ENCODE measurements at places on chromosomes 4 and X.

DNA sequence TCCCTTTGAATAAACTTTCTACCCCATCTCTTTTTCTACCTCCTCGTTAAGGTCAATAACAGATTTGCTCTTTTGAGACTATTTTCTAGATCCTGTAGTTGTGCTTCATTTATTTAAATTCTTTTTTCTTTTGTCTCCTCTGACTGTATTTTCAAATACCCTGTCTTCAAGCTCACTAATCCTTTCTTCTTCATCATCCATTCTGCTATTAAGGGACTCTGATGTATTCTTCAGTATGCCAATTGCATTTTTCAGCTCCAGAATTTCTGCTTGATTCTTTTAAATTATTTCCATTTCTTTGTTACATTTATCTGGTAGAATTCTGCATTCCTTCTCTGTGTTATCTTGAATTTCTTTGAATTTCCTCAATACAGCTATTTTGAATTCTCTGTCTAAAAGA is 36.0 kb upstream of the ARMCX4 start:
- no peaks in the 10 kb centered on the region for H3K4me1 ChIP-seq
- no peak for DNase-seq
- H3K4me3 ChIP-seq, result no peak overlapping the region
- no peaks in the 10 kb centered on the region for H3K36me3 ChIP-seq

GRCh38 chr4:128686032-128686465 is 123.5 kb upstream of the JADE1 start:
- H3K36me3 ChIP-seq, result no peaks in the 10 kb centered on the region
- no peaks in the 10 kb centered on the region for H3K4me1 ChIP-seq
- no peak overlapping the region for H3K4me3 ChIP-seq
- no peaks in the 10 kb centered on the region for H3K27me3 ChIP-seq

DNA sequence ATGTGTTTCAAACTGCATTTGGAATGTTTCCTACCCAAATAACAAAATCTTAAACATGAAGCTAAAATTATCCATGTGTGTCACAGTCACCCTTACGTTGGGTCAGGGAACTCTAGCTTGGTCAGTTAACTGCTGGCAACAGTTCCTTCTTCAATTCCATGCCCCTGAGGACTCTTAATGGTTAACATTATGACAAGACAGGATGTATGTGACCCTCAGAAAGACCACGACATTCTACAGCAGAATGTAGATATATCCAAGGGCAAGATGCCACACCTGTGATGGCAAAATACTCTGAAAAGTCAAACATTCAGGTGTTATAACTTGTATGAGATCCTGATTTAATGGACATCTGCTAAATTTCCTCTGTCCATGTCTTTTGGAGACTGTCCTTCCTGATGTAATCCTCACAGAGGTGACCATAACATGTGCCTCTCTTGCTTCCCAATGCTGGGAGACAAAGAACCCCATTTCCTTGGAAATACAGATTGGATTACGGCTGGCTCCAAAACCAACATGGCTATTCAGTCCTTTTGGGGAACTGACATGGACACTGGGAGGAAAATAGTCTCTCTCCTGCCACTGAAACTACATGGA is 39.1 kb downstream of the YTHDC1 start:
- H3K36me3 ChIP-seq, result no peaks in the 10 kb centered on the region
- peaks cover 3% of the 10 kb centered on the region for H3K4me1 ChIP-seq
- H3K4me3 ChIP-seq, result no peak overlapping the region
- H3K27me3 ChIP-seq, result no peaks in the 10 kb centered on the region
- DNase-seq, result no peak

DNA sequence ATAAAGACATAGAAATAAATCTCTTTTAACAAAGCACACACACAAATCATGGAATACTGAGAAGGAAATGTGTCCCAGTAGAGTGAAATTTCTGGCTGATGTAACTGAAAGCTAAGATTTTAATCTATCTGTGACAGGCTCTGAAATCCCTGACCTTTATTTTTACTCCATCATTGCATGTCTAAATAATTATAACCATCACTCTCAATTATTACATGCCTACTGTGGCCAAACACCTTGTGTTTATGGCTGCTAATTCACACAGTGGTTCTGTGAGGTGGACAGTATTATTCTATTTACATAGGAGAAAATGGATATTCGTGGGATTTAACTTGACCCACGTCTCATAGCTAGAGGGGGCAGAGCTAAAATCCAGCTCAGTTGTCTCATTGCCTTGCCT is 438.1 kb downstream of the TLL1 start:
- no peaks in the 10 kb centered on the region for H3K27me3 ChIP-seq
- no peak overlapping the region for H3K4me3 ChIP-seq
- DNase-seq, result no peak
- no peak overlapping the region for H3K27ac ChIP-seq

- no peak for DNase-seq
- peaks cover 2% of the 10 kb centered on the region for H3K4me1 ChIP-seq
- H3K4me3 ChIP-seq, result no peak overlapping the region
- no peaks in the 10 kb centered on the region for H3K36me3 ChIP-seq
- no peaks in the 10 kb centered on the region for H3K27me3 ChIP-seq
- no peak overlapping the region for H3K27ac ChIP-seq
These were observed 299.1 kb downstream of the ARHGAP24 start for GRCh38 chr4:85774000-85774399.

All from aorta (tissue), 5 donors.